ENCODE measurements at places on chromosomes 1 and 21.

- no peak for DNase-seq
Measured at GRCh38 chr1:32954168-32954567, 10.4 kb downstream of the RNF19B start.

GRCh38 chr1:202016811-202017748, 6.7 kb downstream of the ELF3 start:
- no peak for DNase-seq

DNA sequence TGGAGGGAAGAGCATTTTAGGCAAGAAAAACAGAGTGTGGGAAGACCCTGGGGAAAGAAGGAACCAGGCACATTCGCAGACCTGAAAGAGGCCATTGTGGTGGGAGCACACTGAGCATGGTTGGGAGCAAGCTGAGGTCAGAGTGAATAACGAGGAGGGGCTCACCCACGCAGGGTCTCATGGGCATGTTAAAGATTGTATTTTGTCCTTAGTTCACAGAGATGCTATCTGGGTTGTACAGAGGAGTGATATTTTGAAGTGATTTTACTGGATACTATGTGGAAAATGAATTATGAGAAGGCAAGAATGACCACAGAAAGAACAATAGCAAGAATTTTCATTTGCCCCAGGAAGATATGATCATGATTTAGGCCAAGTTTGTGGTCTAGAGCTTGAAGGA, 578.3 kb upstream of the NR5A2 start:
- DNase-seq, result no peak

- DNase-seq, result no peak
Measured at GRCh38 chr1:96598416-96599168, 123.0 kb upstream of the PTBP2 start.

DNA sequence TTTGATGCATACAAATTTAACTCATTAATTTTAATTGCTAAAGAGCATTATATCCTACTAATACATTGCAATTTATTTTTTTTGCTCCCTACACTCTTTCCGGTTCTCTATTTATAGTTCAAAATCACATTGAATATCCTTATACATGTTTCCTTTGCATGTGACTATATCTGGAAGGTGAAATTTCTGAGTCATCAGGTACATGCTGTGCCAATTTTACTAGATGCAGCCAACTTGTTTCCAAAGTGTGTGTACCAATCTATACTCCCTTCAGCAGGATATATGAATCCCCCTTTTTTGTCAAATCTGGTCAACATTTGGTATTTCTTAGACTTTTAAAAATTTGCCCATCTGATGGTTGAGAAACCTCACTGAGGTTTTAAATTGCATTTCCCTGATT, 602.9 kb upstream of the CAMK1G start:
- no peak for DNase-seq

DNA sequence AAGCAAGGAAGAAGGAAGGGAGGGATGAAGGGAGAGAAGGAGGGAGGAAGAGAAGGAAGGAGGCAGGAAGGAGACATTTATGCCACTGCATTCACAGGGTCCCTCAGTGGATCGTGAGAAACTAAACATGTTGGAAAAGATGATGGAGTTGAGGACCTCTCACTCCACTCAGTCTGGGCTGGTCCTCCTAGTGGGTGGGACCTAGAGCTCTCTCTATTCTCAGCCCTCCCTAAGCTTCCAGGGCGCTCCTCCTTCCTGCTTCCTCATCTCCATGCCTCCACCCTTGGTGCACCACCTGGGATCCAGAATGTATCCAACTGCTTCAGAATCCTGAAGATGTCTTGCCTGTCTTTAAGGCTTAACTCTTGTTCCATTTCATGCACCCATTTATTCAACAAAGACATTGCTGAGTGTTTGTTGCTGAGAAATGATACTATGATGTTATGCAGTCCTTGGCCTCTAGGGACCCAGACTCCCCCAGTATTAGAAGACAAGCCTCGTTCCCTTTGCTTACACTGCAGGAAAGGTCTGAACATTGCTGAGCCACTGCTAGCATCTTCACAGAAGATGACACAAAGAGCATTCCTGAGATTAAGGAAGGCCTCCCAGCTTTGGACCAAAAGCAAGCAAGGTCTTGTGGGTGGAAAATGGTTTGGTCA, 88.5 kb downstream of the BEND5 start:
- no peak for DNase-seq

DNA sequence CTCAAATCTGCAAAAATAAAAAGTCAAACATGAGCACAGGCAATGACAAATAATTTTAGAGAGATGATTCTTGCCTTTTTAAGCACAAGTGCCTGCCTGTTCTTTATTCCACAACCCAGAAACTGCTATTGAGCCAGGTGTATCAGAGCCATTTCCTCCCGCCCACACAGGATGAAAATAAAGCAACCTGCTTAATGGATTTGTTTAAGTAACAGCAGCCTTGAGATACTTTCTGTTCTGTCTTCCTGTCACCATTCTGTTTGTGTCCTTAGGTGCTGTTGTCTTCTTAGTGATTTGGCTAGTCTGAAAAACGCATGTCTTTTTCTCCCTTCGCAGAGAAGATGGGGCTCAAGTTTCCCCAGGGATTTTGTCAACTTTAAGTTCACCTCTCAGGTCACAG, 11.4 kb downstream of the RPE65 start:
- no peak for DNase-seq

DNA sequence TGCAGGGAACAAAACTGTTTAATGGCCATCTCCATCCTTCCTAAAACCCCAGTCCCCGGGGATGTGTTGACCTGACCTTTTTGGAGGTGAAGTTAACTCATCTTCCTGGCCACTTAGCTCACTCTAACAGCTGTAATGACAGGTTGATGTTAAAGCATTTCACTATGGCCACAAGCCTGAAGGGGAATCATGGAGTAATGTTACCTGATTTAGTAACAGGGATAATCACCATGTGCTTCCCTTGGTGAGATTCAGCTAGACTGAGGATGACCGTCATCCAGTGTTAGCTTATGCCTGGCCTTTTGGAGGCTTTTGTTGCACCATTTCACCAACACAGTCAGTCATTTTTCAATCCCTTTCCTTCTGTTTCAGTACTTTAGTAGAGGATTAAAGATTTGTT, 64.3 kb upstream of the RAVER2 start:
- DNase-seq, result no peak
